Activated CD4-positive, CD25-positive, alpha-beta regulatory T cell (primary cell): ENCODE measurements at places on chromosomes 2 and 18.
A peak's percentile ranks its signal among the peaks of the same experiment; 100 is the strongest.

GRCh38 chr2:134218930-134219658, 34.8 kb upstream of the MGAT5 start:
- peak; percentile 20 for DNase-seq

- DNase-seq: no peak
Measured at GRCh38 chr18:24227977-24228666, 89.3 kb downstream of the CABYR start.

- DNase-seq: no peak
Measured at GRCh38 chr2:167814881-167815718, 432.3 kb downstream of the STK39 start.

- DNase-seq: no peak
Measured at GRCh38 chr18:68438983-68439382, 275.9 kb downstream of the TMX3 start.

GRCh38 chr2:229575569-229576315, 138.6 kb downstream of the DNER start:
- no peak for DNase-seq

- DNase-seq: no peak
Measured at GRCh38 chr2:20559277-20559676, 91.6 kb downstream of the HS1BP3 start.
